Skeletal muscle tissue (tissue), 5 donors: ENCODE measurements at places on chromosomes 2 and 18. TPM values are rescaled to one million over a fixed set of nuclear protein-coding genes. Genes with fewer than 3 reads are reported as not detected.

CHRND gene
- 32.9 TPM for total RNA-seq

CCDC141 gene
- 61.6 TPM for total RNA-seq

CD8B gene
- total RNA-seq, result 1.0 TPM

CFC1 gene
- total RNA-seq, result not detected

HNRNPLL gene
- 48.0 TPM for total RNA-seq

ST8SIA5 gene
- 2.1 TPM for total RNA-seq

MTA3 gene
- total RNA-seq, result 26.6 TPM

HOXD1 gene
- total RNA-seq, result 0.52 TPM

HMSD gene
- not detected for total RNA-seq

MOGAT1 gene
- not detected for total RNA-seq

MTCL1 gene
- 12.5 TPM for total RNA-seq

IRS1 gene
- total RNA-seq, result 13.0 TPM

GNAL gene
- 2.6 TPM for total RNA-seq

TAF4B gene
- total RNA-seq, result 3.7 TPM

ATG16L1 gene
- total RNA-seq, result 18.3 TPM

ALPI gene
- total RNA-seq, result not detected

SPP2 gene
- not detected for total RNA-seq

SCN1A gene
- total RNA-seq, result under 0.01 TPM

MYO5B gene
- 0.52 TPM for total RNA-seq

POTEC gene
- not detected for total RNA-seq

RASGRP3 gene
- 49.1 TPM for total RNA-seq

M1AP gene
- not detected for total RNA-seq

LTBP1 gene
- total RNA-seq, result 78.8 TPM

POTEJ gene
- total RNA-seq, result not detected

PPP3R1 gene
- 39.1 TPM for total RNA-seq

LAMA3 gene
- total RNA-seq, result 8.4 TPM

SCN2A gene
- total RNA-seq, result not detected

SCN7A gene
- 50.6 TPM for total RNA-seq

DOK6 gene
- 3.1 TPM for total RNA-seq

RNF144A gene
- total RNA-seq, result 16.2 TPM

DSC3 gene
- under 0.01 TPM for total RNA-seq

SERPINE2 gene
- 33.4 TPM for total RNA-seq

SCG2 gene
- total RNA-seq, result not detected

LIMS2 gene
- total RNA-seq, result 5.7 TPM

SERPINB12 gene
- not detected for total RNA-seq

ALPG gene
- total RNA-seq, result not detected

ABCG8 gene
- total RNA-seq, result under 0.01 TPM

KCNJ13 gene
- not detected for total RNA-seq

NEB gene
- total RNA-seq, result 833 TPM

GPR75 gene
- 1.0 TPM for total RNA-seq
